B cell (primary cell): ENCODE measurements at places on chromosomes 1 and 21.

- DNase-seq: no peak
Observed at GRCh38 chr21:42739061-42739931, 85.9 kb downstream of the PDE9A start.

DNA sequence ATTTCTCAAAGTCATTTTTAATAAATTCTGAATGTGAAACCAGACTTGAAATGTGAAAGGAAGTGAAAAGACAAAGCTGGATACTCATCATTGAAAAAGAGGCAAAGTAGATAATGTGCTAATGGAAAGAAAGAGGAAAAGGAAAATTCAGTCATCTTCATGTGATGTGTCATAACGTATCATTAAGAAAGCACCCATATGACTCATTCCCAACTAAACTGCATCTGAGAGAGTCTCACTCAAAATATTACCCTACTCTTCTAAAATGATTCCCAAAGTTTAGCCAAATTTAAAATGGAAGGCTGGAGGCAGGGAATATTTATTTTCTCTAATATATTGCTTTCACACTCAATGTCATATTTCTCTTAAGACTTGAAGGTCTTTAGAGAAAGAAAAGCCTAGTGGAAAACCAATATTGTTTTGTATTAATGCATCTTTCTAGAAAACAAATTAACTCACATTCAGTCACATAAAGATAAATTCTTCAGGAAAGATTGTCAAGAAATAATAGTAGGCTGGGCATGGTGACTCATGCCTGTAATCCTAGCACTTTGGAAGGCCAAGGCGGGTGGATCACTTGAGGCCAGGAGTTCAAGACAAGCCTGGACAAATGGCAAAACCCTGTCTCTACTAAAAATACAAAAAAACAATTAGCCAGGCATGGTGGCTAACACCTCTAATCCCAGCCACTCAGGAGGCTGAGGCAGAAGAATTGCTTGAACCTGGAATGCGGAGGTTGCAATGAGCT, 129.9 kb downstream of the SLC30A10 start:
- DNase-seq: no peak

- no peak for DNase-seq
Observed at GRCh38 chr1:115476616-115477015, 138.6 kb upstream of the NGF start.

DNA sequence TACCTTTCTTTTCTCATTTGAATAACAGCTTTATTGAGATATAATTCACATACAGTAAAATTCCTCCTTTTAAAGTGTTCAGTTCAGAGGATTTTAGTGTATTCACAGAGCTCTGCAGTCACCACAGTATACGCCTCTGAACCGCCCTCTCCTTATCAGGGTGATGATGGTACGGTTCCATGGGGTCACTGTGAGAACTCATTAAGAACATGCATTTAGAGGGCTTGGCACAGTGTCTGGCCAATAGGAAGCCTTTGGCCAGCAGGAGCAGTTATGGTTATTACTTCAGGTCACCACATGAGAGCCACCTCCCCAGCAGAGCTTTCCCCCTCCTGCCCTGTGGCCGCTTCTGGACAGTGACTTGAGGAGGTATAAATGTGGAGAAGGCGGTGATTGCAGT, 27.3 kb downstream of the KCNQ4 start:
- no peak for DNase-seq

- no peak for DNase-seq
Observed at GRCh38 chr21:46243325-46243724, 14.8 kb upstream of the LSS start.

GRCh38 chr1:210814382-210815123, 319.4 kb downstream of the KCNH1 start:
- no peak for DNase-seq

- no peak for DNase-seq
Observed at GRCh38 chr1:163709636-163710035, 387.9 kb downstream of the NUF2 start.

GRCh38 chr1:21663248-21663950, 5.8 kb downstream of the RAP1GAP start:
- DNase-seq: no peak

DNA sequence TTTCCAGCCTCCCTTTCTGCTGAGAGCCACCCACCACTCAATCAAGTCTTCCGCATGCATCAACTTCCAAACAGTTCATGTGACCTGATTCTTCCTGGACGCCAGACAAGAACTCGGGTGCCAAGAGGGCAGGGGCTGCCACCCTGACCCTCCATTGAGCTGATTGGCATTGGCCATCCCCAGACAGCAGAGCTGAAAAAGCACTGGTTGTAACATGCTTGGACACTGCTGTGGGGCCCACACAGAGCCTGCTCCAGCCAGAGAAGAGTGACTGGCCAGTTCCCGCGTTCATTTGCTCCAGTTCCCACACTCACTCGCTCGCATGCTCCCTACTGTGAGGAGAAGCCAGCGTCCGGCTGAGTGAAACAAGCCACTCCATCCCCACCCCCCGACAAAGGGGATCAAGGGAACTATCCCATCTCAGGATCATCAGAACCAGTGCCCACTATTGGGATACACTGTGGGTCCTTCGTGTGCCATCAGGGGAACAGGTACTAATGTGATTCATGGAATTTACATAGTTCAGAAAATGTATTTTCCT, 420.3 kb downstream of the NPHP4 start:
- no peak for DNase-seq

DNA sequence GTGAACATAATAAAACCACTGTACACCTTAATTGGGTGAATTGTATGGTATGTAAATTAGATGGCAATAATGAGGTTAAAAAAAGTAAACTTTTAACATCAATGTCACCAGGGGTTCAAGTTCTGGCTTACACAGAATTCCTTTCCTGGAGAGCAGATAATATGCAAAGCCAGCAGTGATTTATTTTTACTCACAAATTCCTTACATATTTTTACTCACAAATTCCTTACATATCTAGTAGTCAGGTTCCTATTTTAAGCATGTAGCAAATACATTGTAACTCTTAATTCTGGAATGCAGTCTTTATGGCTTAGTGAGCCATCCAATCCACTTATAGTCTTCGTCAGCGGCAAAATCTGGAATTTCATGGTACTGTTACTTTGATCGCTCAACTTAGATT, 1.3 kb upstream of the UBE4B start:
- DNase-seq: no peak
